ENCODE measurements at places on chromosomes 11 and 22.

DNA sequence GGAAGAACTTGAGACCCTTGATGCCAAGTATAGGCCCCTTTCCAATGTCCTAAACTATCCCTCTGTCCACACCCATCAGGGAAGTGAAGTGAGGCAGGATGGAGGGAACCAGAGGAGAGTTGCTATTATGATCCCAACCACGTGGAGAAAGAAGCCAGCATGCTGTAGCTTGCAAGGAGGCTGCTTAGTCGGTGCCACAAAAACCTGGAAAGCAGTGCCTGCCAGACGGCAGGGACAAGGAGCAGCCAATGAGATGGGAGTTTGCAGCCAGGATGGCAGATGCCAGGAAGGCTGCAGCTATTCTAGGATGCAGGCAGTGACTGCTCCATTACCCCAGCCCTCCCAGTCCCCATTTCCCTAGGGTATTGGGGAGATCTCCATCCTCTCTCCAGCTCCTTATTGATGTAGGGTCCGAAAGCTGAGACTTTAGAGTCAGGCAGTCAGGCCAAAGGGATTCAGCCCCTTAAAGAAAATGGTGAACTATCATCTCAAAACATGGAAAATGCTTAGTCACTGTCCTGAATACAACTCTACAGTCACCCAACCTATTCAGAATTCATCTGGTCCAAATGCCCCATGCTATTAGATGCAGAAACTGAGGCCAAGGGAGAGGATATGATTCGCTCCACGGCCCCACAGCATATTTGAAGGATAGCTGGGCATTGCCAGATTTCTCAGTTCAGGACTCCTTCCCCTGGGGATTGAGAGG lies 18.4 kb upstream of the LRRC55 start:
- DNase-seq = no peak

- no peak for DNase-seq
Observed at GRCh38 chr22:39472570-39473556, 16.1 kb downstream of the MGAT3 start.

DNA sequence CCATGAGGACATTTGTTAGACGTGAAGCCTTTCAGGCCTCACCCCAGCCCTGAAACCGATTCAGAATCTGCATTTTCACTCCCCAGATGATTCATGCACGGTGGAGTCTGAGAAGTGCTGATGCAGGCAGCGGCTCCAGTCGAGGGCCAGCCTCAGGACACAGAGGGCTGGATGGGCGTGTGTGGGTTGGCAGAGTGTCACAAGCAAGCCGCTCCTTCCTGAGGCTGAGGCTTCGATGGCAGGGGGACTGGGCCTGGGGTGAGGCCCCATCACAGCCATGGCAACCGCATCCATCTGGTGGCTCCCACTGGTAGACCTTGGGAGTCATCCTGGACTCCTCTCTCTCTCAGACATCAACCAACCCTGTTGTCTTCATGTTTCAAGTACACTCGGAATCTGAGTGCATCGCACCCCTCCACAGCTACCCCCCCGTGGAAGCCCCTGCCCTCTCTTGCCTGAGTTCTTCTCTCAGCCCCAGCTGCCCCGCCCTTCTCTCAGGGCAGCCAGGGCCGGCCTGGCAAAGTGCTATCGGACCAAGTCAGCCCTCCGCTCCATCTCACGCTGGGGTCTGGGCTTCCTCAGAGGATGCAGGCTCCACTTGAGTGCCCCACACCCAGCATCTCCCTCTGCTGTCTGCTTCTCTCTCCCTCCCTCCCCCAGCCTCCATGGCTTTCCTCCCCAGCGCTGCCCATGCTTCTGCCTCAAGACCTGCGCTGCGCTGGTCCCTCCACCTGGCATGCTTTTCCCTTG lies 10.6 kb downstream of the KCNC1 start:
- DNase-seq = no peak

DNA sequence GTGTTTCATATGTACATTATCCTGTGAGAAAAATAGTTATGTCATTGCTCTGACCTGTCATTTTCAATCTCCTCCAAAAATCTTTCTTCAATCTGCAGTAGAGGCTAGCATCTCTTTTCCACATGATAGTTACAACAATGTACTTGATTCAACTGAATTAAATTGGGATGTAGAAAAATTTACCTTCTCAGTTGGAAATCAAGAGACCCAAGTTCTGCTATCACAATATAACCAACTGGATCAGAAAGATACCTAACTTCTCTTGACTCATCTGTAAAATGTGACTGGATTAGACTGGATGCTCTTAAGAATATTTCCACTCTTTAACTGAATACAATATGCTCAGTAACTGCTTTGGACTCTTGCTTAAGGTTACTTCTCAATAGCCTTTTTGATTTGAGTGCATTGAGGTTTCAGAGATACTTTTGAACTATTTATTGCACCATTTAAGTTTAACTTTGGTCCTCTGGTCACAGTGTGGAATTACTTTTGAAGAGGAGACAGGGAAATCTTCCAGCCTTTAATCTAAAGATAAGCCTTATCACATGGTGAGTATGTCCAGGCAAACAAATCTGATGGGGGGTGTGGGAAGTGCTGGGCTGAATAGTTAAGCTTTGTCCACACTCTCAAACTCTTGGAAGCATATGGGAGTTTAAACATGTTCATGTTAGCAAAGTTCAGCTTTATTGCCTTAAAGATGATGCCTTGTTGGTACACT lies 82.3 kb downstream of the YAP1 start:
- DNase-seq = no peak

- DNase-seq = no peak
Observed at GRCh38 chr22:17606496-17606895, 22.1 kb downstream of the ATP6V1E1 start.

GRCh38 chr11:94585399-94585798 lies 18.2 kb downstream of the PIWIL4 start:
- DNase-seq = no peak

- no peak for DNase-seq
Observed at GRCh38 chr11:75478783-75479596, 46.0 kb upstream of the KLHL35 start.

DNA sequence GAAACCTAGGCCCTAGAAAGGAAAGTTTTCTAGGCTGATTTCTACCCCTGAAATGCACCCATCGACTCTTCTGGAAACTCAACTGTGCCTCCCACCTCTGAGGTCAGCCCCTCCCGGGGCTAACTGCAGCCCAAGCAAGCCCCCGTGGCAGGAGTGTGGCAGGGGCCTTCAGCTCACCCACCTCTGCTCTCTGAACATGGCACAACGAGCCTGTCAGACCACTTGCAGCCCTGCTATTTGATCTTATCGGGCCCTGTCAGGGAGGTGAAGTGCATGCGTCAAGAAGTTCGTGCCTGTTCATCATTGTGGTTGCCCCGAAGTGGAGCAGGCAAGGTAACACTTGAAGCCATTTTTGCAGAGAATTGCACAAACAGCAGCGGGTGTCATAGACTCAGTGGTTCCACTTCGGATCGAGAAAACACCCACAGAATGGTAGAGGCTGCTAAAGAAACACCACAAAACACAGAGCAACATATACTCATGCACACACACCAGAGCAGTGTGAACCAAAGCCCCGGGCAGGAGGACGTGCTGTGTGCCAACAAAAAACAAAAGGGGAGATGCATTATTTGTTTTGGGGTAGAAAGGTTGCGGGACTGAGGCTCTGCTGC lies 262.7 kb downstream of the ETS1 start:
- DNase-seq = no peak

- no peak for DNase-seq
Observed at GRCh38 chr11:122082205-122082604, 33.8 kb downstream of the BLID start.

DNA sequence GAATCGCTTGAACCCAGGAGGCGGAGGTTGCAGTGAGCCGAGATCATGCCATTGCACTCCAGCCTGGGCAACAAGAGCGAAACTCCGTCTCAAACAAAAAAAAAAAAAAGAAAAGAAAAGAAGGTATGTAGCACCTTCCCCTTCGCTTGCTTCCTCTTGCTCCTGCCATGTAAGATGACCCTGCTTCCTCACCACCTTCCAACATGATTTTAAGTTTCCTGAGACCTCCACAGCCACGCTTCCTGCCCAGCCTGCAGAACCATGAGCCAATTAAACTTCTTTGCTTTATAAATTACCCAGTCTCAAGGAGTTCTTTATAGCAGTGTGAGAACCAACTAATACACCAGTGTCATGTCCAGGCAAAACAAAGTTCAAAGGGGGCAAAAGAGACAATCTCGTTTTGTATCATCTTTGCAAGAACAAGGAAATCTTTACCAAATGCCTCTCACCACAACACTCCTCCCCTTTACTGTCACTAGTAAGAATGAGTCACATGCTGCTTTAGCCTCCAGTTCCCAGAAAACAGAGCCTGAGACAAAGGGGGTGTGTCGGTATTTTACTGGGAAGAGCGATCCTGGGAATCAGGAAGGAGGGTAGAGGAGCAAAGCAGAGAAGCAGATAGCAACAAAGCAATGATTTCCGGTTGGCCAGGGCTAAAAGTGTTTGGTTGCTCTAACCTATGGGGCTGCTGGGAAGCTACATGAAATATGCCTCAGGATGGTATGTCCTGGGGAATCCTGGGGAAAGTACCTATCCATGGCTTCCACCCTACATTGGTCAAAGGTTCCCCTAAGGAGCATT lies 10.5 kb upstream of the MCHR1 start:
- DNase-seq = no peak

- DNase-seq = no peak
Observed at GRCh38 chr11:93542811-93543229, 371 bp downstream of the SMCO4 start.

GRCh38 chr11:34682825-34683224 lies 61.9 kb downstream of the EHF start:
- no peak for DNase-seq

DNA sequence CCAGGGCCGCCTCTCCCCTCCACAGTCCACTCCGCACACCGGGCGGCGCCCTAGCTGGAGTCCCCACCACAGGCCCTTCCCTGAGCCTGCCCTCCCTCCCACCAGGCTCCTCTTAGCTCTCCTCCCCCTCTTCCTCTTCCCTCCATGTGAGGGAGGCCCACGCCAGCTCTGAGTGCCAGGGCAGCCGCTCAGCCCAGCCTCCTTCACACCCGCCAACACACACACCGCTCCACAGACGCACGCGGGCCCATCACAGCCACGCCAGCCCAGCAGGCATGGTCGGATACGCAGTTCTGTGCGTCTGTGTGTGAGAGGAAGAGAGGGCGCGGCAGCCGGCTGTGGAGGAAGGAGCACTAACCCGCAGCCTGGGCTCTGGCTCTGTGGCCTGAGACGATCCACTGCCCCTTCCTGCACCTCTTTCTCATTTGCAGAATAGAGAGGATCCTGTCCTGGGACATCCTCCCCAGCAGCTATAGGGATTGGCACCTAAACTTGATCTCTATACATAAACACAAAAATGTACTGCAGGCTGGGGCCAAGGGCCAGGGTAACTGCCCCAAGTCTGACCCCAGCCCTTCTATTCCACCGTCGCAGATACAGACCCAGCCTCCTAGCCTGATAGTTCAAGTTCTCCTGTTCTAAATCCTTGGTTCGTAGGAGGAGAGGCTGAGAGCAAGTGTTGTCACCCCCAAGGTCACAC lies 3.5 kb downstream of the CHRM4 start:
- no peak for DNase-seq

GRCh38 chr11:74332291-74332690 lies 20.9 kb upstream of the P4HA3 start:
- no peak for DNase-seq

- no peak for DNase-seq
Observed at GRCh38 chr11:60942970-60943565, 8.9 kb downstream of the SLC15A3 start.

GRCh38 chr11:82229341-82229740 lies 504.3 kb downstream of the FAM181B start:
- DNase-seq = no peak

DNA sequence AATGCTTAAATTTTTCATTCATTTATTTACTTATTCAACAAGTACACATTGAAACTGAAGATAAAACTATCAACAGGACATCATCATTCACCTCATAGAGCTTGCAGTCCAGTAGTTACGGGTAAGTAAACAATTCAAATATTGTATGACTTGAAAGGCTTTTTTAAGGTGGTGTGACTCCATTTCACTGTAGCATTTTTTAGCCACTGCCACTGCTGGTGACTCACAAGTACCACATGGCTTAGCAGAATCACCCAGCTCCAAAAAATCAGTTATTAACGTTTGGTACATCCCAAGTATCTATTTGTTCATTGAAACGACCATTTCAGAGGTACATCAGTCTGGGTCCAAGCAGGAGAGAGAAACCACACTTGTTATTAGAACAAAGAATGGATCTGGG lies 427.9 kb upstream of the DDI1 start:
- no peak for DNase-seq

GRCh38 chr11:59429924-59430516 lies 3.8 kb upstream of the OR5A2 start:
- DNase-seq = peak; percentile 25

- no peak for DNase-seq
Observed at GRCh38 chr11:120637131-120637530, 125.6 kb downstream of the GRIK4 start.

GRCh38 chr11:93832780-93833179 lies 17.6 kb downstream of the VSTM5 start:
- no peak for DNase-seq

GRCh38 chr22:50526834-50527801 lies 1.7 kb upstream of the SCO2 start:
- no peak for DNase-seq

DNA sequence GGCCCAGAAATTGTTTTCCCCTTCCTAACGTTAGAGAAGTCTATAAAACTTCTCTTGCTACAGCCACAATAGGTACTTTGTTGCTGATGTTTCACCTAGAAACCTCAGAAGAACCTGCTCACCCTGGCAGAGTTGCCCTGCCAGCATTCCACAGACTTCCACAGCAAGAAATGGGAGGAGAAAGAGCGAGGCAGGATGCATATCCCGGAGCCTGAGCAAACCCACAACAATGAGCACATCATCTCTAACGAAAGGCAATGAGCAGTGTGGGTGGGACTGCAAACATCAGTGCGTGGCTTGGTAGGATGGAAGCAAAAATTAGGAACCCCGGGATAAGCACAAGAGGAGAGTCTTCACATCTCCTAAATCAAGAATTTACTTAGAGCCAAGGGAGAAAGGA lies 892.3 kb downstream of the OPCML start:
- DNase-seq = no peak

DNA sequence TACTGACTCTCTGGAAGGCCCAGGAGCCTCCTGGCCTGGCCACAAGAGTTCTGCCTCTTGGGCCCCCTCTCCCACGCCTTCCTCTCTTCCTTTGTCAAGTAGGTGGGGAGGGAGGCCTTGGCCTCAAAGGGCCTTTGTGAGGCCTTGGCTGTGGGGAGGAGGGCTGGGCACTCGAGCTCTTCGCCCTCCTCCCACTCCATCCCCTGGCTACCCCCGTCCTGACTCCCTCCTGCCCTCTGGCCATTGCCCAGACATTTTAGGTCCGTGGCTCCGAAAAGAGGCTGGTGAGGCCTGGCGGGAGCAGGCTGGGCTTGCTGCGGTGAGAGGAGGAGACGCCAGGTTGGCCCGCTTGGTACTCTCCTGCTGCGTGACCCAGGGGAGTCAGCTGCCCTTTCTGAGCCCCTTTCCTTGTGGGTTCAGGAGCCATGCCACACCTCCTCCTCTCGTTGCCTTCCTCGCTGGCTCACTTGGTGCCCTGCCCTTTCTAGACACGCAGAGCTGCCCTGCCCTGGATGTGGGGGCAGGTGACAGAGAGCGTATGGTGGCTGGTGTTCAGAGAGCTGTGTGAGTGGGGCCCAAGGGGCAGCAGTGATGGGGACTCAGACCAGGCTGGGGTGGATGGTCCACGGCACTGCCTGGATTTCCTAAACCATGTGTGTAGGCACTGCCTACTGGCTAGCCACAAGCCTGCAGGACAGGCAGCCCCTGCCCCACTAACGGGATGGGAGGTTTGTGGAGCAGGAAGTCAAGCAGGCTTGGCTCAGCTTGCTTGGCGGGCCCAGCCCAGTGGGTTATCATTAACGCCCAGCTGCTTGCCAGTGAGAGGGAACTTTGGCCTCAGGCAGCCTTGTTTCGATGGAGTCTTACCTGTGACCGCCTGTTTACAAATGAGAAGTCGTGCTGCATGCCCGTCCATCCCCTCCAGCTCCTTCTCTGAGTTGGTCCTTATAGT lies 15.8 kb upstream of the OMP start:
- DNase-seq = no peak
